Activated CD4-positive, alpha-beta T cell treated with anti-CD3 and anti-CD28 coated beads, Interleukin-2, amount 10 ng/mL, durations not matched to agents 7 days and 5 days (primary cell): ENCODE measurements at places on chromosomes 2 and 18.
A peak's percentile ranks its signal among the peaks of the same experiment; 100 is the strongest.

- DNase-seq = no peak
These were observed 96.2 kb upstream of the STK39 start for GRCh38 chr2:168343586-168343985.

GRCh38 chr2:237039301-237040031 is 46.2 kb upstream of the COPS8 start:
- DNase-seq = no peak

- DNase-seq = no peak
These were observed 10.9 kb downstream of the FAM98A start for GRCh38 chr2:33588232-33588631.

- peak; percentile 50 for DNase-seq
These were observed 14.0 kb upstream of the COL6A3 start for GRCh38 chr2:237427769-237428506.

DNA sequence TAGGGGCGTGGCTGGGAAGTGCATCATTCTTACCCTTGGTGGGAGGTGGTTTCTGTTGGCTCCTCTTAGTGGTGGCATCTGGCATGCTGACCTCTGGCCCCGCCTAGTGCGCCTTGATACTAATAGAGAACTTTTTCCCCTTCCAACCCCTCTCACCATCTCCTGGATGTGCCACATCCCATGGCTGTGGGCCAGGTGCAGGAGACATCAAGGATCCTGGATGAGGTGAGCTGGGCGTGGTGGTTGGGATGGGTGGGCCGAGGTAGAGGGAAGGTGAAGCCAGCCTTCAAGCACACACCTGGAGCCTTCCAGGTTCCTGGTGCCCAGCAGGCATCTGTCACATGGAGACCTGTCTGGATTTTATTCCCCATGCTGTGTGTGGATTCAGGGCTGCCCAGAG is 149.2 kb downstream of the DYSF start:
- DNase-seq = no peak
